ENCODE measurements at places on chromosomes 7 and 10.

DNA sequence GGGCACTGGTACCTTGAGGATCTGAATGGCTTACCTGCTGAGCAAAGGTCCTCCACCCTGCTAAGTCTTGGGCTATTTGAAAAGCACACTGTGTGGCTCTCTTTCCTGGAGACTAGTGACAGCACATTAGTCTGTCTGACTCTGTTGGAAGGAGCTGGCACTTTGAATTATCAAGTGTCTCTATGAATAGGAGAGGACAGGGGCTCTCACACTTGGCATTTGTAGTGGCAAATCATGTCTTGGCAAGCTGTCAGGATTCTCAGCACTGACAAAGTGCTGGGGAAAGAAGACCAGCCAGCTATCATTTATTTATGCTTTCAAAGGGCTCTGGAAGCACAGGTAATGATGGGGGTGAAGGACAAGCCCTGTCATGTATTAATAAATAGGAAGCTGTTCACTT, 62.8 kb downstream of the MTPN start:
- no peaks in the 10 kb centered on the region for H3K27me3 ChIP-seq
- H3K27ac ChIP-seq = no peak overlapping the region
- DNase-seq = no peak
- H3K4me1 ChIP-seq = peaks cover 29% of the 10 kb centered on the region
- H3K4me3 ChIP-seq = no peak overlapping the region

DNA sequence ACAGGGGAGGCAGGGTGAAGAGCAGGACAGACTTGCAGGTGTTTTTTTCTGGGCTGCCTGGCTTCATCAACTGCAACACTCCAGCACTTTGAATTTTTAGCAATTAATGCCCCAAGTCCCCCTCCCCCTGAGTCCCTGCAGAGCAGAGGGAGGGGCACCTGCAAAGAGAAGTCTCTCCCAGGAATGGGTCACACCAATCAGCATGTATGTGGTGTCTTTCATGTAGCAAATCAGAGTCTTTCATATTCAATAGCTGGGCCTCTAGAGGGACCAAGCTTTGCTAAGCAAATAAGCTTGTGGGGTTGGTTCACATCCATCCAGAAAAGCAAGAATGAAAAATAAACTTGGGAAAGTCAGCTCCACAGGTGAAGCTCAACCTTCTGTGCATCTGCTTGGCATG, 90.7 kb downstream of the PARP12 start:
- no peak overlapping the region for H3K4me3 ChIP-seq
- no peaks in the 10 kb centered on the region for H3K27me3 ChIP-seq
- H3K36me3 ChIP-seq = no peaks in the 10 kb centered on the region

GRCh38 chr10:23630885-23631284, 192.0 kb downstream of the OTUD1 start:
- no peaks in the 10 kb centered on the region for H3K27me3 ChIP-seq
- H3K27ac ChIP-seq = no peak overlapping the region
- no peaks in the 10 kb centered on the region for H3K4me1 ChIP-seq
- DNase-seq = no peak

- no peak overlapping the region for H3K4me3 ChIP-seq
- no peaks in the 10 kb centered on the region for H3K27me3 ChIP-seq
- H3K4me1 ChIP-seq = peaks cover 29% of the 10 kb centered on the region
- H3K36me3 ChIP-seq = no peaks in the 10 kb centered on the region
- no peak overlapping the region for H3K27ac ChIP-seq
These were observed 165.4 kb downstream of the JAZF1 start for GRCh38 chr7:28015169-28015568.

GRCh38 chr10:23442936-23443335, 4.1 kb downstream of the OTUD1 start:
- no peaks in the 10 kb centered on the region for H3K36me3 ChIP-seq
- peak overlapping the region; percentile 98 for H3K4me3 ChIP-seq
- peaks cover 46% of the 10 kb centered on the region for H3K4me1 ChIP-seq
- H3K27me3 ChIP-seq = no peaks in the 10 kb centered on the region

- H3K27ac ChIP-seq = no peak overlapping the region
- no peaks in the 10 kb centered on the region for H3K27me3 ChIP-seq
- no peaks in the 10 kb centered on the region for H3K4me1 ChIP-seq
- no peak for DNase-seq
- H3K36me3 ChIP-seq = peaks cover 12% of the 10 kb centered on the region
These were observed 28.7 kb downstream of the WIPI2 start for GRCh38 chr7:5218564-5219360.

- H3K4me1 ChIP-seq = peaks cover 8% of the 10 kb centered on the region
- DNase-seq = no peak
- no peaks in the 10 kb centered on the region for H3K36me3 ChIP-seq
- H3K27me3 ChIP-seq = no peaks in the 10 kb centered on the region
These were observed 56.8 kb downstream of the CDK1 start for GRCh38 chr10:60835049-60835448.

GRCh38 chr7:69749994-69750393, 151.7 kb downstream of the AUTS2 start:
- DNase-seq = no peak
- H3K36me3 ChIP-seq = no peaks in the 10 kb centered on the region
- H3K27ac ChIP-seq = no peak overlapping the region
- H3K4me1 ChIP-seq = peaks cover 20% of the 10 kb centered on the region
- H3K4me3 ChIP-seq = no peak overlapping the region

Measured in heart right ventricle (tissue), 16 donors.